Endothelial cell of umbilical vein (primary cell): ENCODE measurements at places on chromosomes 5 and 9. TPM values are rescaled to one million over a fixed set of nuclear protein-coding genes. Genes with fewer than 3 reads are reported as not detected.

INSL4 gene
- not detected in 2 replicates for total RNA-seq

RAB3C gene
- total RNA-seq, result 0.04 TPM in 1 of 2 replicates, not detected in the other

PCDHB5 gene
- total RNA-seq, result 0.27 and 0.28 TPM in 2 replicates

SLC34A1 gene
- not detected in 2 replicates for total RNA-seq

CD274 gene
- 26.8 and 29.7 TPM in 2 replicates for total RNA-seq

PCDHAC2 gene
- total RNA-seq, result 0.90 and 1.00 TPM in 2 replicates

GABRP gene
- 0.66 and 0.72 TPM in 2 replicates for total RNA-seq

PHF24 gene
- total RNA-seq, result not detected in 2 replicates

SLC6A19 gene
- total RNA-seq, result not detected in 2 replicates

IL11RA gene
- total RNA-seq, result 13.6 and 15.3 TPM in 2 replicates

PTPRD gene
- 5.5 and 23.2 TPM in 2 replicates for total RNA-seq

RANBP17 gene
- total RNA-seq, result 13.6 and 17.1 TPM in 2 replicates

GMCL2 gene
- not detected in 2 replicates for total RNA-seq

PPP1R26 gene
- total RNA-seq, result 11.8 and 16.9 TPM in 2 replicates

CDC20B gene
- 0.14 and 0.22 TPM in 2 replicates for total RNA-seq

AQP7 gene
- total RNA-seq, result 2.3 and 3.7 TPM in 2 replicates

EPB41L4A gene
- 17.9 and 18.0 TPM in 2 replicates for total RNA-seq

HTR4 gene
- total RNA-seq, result not detected in 2 replicates

PDLIM4 gene
- 65.7 and 69.8 TPM in 2 replicates for total RNA-seq

IGFBPL1 gene
- total RNA-seq, result not detected in 2 replicates

SPATA31A3 gene
- total RNA-seq, result not detected in 2 replicates

PCDHGA12 gene
- 7.6 and 9.9 TPM in 2 replicates for total RNA-seq

MARCHF3 gene
- total RNA-seq, result 31.7 and 31.9 TPM in 2 replicates

KIAA1191 gene
- 116 and 119 TPM in 2 replicates for total RNA-seq

IL17B gene
- not detected in 2 replicates for total RNA-seq

ACSL6 gene
- not detected in 2 replicates for total RNA-seq

NEUROG1 gene
- not detected in 2 replicates for total RNA-seq

BRD8 gene
- total RNA-seq, result 69.7 and 73.7 TPM in 2 replicates

CCDC180 gene
- total RNA-seq, result 2.5 and 4.5 TPM in 2 replicates

ABCA1 gene
- 6.6 and 9.8 TPM in 2 replicates for total RNA-seq

HAVCR1 gene
- not detected in 2 replicates for total RNA-seq

DPP7 gene
- 118 and 149 TPM in 2 replicates for total RNA-seq

IL3 gene
- not detected in 2 replicates for total RNA-seq

IL9 gene
- not detected in 2 replicates for total RNA-seq

RFX3 gene
- 10.5 and 13.7 TPM in 2 replicates for total RNA-seq

MTAP gene
- 51.2 and 55.1 TPM in 2 replicates for total RNA-seq
